Stimulated activated CD8-positive, alpha-beta memory T cell treated with anti-CD3 and anti-CD28 coated beads, Interleukin-4, amount 100 ng/mL, for 1 hour (primary cell): ENCODE measurements at places on chromosomes 2 and 18.

DNA sequence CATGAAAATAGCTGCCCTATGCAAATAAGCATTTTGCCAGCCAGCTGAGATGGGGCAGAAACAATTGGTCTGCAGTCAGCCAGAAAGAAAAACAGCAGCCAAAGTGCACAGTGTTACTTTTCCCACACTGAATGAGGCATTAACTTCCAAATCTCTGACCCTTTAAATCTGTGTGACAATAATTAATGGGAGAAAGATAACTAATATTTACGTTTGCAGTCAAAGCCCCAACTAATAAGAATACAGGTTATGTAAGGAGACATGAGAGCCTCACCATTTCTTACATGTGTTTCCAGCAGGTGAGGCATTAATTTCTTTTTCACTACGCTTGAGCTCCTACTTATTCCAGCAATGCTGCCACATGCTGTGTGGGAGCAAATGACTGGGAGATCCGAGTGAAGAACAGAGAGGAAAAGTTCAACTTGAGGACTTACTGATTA, 339.0 kb downstream of the SATB2 start:
- no peak for DNase-seq

DNA sequence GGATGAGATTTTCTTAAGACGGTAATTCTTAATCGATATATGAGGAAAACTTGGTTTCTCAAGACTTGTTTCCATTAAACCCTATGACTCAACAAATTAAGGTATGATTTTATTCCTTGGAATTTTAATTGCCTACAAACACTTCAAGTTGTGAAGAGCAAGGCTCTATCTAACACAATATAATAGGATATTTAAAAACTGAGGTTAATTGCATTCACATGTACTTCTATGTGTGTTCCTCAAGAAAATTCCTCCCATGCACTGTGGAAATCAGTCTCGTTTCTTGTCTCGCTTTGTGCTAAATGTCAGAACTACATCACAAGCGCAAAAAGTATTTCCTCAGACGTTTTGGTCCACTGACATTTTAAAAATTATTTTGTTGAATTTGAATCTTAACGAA, 109.6 kb upstream of the UNC80 start:
- DNase-seq = no peak

GRCh38 chr2:223108351-223109050, 56.5 kb downstream of the KCNE4 start:
- DNase-seq = no peak

- no peak for DNase-seq
Measured at GRCh38 chr2:180823546-180824141, 156.8 kb upstream of the UBE2E3 start.

DNA sequence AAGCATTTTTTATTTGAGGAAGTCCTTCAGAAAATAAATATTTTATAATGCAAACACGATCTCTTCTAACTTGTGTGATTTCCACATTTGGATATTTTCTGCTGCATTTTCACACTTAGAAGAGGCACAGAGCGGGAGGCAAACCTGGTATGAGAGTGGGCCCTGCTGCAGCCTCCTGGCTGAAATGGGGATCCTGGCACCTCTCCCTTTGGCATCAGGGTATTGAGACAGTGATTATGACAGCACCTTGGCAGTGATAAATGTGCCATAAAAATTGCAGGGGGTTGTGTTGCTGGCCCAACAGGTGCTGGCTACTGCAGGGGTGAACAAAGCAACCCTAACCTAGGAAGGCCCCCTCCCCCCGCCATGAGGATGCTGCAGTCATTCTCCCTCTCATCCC, 128.6 kb downstream of the TSN start:
- no peak for DNase-seq

- DNase-seq = no peak
Measured at GRCh38 chr18:30562231-30562630, 480.3 kb downstream of the DSC3 start.

- no peak for DNase-seq
Measured at GRCh38 chr2:27855476-27855875, 34.7 kb downstream of the RBKS start.
